ENCODE measurements at places on chromosomes 7 and 10. TPM values are rescaled to one million over a fixed set of nuclear protein-coding genes. Genes with fewer than 3 reads are reported as not detected.

The ST8SIA6 gene
- 12.6 TPM for polyA plus RNA-seq

The ZNF117 gene
- 28.2 TPM for polyA plus RNA-seq

The TAS2R4 gene
- 1.4 TPM for polyA plus RNA-seq

The SYCE1 gene
- polyA plus RNA-seq, result 5.8 TPM

The LIPM gene
- polyA plus RNA-seq, result not detected

Measured in spinal cord (tissue), 10 donors.